ENCODE measurements at places on chromosomes 2 and 18.

GRCh38 chr2:53786352-53786704, 425 bp downstream of the ASB3 start:
- DNase-seq = peak; percentile 79
- peaks cover 10% of the 10 kb centered on the region for H3K36me3 ChIP-seq
- peak overlapping the region; percentile 97 for H3K4me3 ChIP-seq
- H3K27me3 ChIP-seq = no peaks in the 10 kb centered on the region

DNA sequence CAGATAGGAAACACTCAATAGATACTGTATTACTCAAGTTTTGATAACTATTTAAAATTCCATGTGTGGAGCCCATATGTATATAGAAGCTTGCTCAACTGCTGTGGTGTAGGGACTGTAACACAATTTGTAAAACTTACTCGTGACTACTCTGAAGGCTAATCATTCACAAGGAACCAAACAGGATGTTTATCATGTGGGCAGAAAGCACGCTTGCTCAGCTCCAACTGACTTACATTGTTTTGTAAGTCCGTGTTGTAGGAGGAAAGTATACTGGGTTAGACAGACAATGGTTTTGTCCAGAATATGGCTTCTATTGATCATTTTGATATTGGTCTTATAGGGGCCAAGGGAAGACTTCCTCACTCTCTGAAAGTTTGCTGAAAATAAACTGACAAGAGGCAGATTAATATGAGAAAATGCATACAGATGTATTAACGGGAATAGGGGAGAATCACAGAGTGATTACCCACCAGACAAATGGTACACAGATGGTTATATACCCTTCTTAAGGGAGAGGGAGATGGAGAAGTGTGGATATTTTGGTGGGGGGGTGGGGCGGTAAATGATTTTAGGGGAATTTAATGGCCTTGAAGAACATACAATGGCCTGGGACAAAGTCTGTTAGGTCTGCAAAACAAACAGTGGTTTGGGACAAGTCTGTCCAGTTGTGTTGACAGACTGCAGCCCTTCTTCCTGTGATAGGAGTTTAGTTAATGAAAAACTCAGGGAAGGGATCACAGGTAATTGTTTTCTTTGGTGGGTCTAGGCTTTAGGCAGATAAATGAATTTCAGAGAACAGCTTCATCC, 259.3 kb upstream of the SP5 start:
- no peak overlapping the region for H3K4me3 ChIP-seq
- peaks cover 2% of the 10 kb centered on the region for H3K27me3 ChIP-seq
- no peaks in the 10 kb centered on the region for H3K4me1 ChIP-seq
- DNase-seq = no peak
- no peak overlapping the region for H3K27ac ChIP-seq
- H3K36me3 ChIP-seq = no peaks in the 10 kb centered on the region

DNA sequence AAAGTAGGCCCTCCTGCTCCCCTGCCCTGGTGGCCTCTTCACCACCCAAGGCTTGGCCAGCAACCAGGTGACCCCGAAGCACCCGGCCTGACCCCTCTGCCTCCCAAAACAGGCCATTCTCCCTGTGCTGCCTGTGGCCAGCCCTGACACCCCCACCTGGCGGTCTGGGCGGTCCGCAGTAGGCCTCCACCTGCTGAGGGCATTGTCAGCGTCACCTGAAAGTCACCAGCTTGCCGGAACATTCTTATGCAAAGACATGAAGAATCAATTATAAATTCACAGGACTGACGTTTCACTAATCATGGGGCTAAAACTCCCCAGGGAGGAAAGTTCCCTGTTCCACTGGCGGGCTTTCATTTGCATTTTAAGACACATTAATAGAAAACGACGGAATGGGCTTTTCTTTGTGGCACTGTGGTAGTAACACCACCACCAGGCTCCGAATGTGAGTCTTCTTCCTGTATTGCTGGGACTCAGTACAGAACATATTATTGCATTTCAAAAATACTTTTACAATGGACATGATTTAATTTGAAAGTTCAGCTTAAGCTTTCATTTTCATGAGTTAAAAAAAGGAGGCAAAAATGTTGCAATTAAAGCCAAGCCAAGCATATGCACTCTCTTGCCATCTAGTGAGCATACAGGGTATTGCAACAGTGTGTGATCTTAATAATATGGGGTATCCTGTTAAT, 57.4 kb downstream of the ADI1 start:
- peaks cover 20% of the 10 kb centered on the region for H3K36me3 ChIP-seq
- H3K4me3 ChIP-seq = no peak overlapping the region
- H3K27ac ChIP-seq = no peak overlapping the region
- peak; percentile 84 for DNase-seq
- no peaks in the 10 kb centered on the region for H3K27me3 ChIP-seq

GRCh38 chr2:190888449-190888848, 7.8 kb downstream of the GLS start:
- H3K27me3 ChIP-seq = no peaks in the 10 kb centered on the region
- peaks cover 53% of the 10 kb centered on the region for H3K36me3 ChIP-seq
- H3K27ac ChIP-seq = no peak overlapping the region
- H3K4me3 ChIP-seq = peak overlapping the region; percentile 39
- H3K4me1 ChIP-seq = peaks cover 52% of the 10 kb centered on the region
- peak; percentile 47 for DNase-seq

DNA sequence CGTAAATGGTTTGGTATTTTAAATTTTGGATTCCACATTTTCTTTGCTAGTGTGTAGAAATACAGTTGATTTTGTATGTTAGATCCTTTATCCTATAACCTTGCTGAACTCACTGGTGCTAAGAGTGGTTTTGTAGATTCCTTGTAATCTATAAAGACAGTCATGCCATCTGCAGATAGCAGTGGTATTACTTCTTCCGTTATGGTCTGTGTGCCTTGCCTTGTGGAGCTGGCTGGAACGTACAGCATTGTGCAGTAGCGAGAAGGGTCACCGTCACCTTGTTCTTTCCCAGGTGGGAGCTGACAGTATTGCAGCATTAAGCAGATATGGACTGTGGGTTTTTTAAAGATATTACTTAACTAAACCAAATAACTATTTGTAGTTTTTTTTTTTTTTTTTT, 33.7 kb downstream of the ATP9B start:
- H3K27me3 ChIP-seq = no peaks in the 10 kb centered on the region
- H3K4me3 ChIP-seq = no peak overlapping the region
- DNase-seq = no peak
- H3K27ac ChIP-seq = no peak overlapping the region
- H3K4me1 ChIP-seq = peaks cover 9% of the 10 kb centered on the region

- no peak overlapping the region for H3K4me3 ChIP-seq
- no peaks in the 10 kb centered on the region for H3K36me3 ChIP-seq
- H3K4me1 ChIP-seq = no peaks in the 10 kb centered on the region
- H3K27ac ChIP-seq = no peak overlapping the region
- no peak for DNase-seq
Measured at GRCh38 chr2:20465716-20466394, 19.0 kb downstream of the RHOB start.

DNA sequence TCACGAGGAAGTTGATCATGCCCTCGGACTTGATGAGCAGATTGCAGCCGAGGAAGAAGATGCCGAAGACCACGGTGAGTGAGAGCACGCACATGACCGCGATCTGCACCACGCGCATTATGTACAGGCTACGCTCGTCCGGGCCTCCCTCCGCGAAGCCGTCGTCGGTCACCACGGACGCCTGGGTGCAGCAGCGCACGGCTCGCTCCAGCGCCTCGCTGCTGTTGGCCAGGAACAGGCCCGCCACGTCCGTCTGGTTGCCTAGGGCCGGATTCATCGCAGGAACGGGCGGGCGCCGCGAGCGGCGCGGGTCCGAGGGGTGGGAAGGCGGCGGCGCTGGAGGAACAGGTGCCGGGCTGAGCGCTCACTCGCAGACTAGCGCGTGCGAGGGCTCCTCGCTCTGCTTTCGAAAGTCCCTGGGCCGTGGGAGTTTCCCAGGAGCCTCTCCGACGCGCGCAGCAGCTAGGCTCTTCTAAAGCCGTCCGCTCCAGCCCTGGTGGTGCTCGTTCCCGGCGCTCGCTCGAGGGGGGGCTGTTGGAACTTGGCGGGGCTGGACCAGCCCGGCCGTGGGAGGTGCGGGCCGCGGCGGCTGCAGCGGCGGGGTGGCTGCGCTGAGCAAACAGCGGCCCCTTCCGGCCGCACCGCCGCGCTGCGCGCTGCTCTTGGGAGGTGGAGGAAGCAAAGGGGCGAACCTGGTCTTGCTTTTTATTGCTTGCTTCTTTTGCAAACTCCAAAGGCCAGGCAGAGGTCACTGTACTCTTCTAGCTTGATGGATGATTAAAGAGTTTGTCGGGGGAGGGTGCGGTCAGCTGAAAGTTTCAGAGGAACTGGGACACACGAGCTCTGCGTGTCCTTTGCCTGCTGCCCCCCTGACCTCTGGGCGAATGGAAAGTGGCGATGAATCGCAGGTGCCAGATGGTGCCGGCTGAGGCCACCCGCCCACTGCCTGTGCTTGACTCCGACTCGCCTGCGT, at the start of gene RPRM:
Gene RPRM, minus strand, starts transcription at position 474 of the 973 bp plus-strand sequence. Its CDS starts 197 bp downstream, at position 277.
- no peaks in the 10 kb centered on the region for H3K36me3 ChIP-seq
- H3K27ac ChIP-seq = peak within 1 kb of the TSS; percentile 19
- peak; percentile 89 for DNase-seq
- H3K4me3 ChIP-seq = peak within 1 kb of the TSS; percentile 56

DNA sequence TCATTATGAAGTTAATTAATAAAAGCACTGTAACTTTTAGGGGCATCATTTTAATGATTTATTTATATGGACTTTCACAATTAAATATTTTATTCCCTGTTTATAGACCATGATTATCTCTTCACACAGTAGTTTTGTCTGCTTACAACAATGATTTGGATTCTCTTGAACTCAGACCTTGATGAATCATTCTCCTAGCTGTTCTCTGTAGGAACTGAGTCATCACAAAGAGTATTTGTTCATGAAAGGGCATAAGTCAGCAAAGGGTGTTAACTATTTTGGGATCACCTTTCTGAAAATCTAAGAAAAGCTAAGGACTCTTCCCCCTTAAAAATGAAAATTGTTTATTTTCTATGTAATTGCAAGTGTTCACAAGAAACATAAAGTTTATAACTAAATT, 461.1 kb upstream of the UBE2E3 start:
- no peaks in the 10 kb centered on the region for H3K36me3 ChIP-seq
- no peaks in the 10 kb centered on the region for H3K27me3 ChIP-seq
- no peak overlapping the region for H3K4me3 ChIP-seq

GRCh38 chr18:12552879-12553242, 105.0 kb downstream of the SPIRE1 start:
- no peaks in the 10 kb centered on the region for H3K4me1 ChIP-seq
- no peaks in the 10 kb centered on the region for H3K36me3 ChIP-seq
- no peak for DNase-seq
- H3K27ac ChIP-seq = no peak overlapping the region
- peaks cover 5% of the 10 kb centered on the region for H3K27me3 ChIP-seq

DNA sequence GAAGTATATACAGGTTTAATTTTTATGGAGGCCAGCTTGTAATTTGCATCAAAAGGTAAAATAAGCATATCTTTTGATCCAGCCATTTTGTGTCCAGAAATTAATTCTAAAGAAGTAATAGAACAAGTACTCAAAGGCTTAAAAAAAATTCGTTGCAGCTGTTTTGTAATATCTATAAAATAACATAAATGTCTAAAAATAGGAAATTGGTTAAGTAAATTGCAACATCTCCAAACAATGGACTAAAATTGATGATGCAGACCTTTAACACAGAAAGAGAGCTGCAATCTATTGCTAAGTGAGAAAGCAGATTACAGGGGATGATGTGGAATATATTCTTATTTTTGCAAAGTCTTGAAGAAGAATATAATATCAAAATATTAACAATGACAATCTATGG, 19.4 kb downstream of the AAK1 start:
- H3K4me1 ChIP-seq = peaks cover 10% of the 10 kb centered on the region
- no peak overlapping the region for H3K4me3 ChIP-seq
- DNase-seq = no peak
- peaks cover 8% of the 10 kb centered on the region for H3K36me3 ChIP-seq
- no peak overlapping the region for H3K27ac ChIP-seq

DNA sequence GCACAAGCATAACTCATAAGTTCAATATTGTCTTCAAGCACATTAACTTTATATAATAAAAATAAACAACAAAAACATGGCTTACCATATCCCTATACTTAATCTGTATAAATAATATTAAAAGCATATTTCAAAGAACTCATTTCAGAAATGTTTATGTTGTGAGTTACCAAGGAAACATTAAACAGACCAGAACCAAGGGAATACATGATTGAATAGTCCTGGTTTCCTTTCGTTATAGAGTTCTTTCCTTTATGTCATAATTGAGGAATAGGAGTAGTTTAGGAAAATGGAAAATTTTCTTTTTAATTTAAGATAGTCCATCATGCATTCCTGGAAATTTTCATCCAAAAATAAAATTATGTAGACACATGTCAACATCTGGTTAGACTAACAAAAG, 343.0 kb downstream of the ERBB4 start:
- no peaks in the 10 kb centered on the region for H3K4me1 ChIP-seq
- H3K36me3 ChIP-seq = no peaks in the 10 kb centered on the region
- H3K4me3 ChIP-seq = no peak overlapping the region
- no peak overlapping the region for H3K27ac ChIP-seq

DNA sequence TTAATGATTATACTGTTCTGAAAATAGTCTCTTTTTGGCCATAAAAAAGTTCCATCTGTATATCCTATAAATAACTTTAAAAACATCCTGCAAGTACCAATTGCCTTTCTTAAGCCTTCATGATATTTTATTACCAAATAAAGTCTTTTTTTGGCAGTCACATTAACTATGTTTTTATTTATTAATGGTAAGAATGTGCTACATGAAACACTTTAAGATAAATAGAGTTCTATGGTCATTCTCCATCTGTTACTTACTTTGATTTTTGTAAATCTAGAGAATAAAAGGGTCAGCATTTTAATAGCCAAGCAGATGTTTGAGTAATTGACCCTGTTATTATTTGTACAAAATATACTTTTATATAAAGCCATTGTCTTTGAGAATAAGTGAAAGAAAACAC, 52.6 kb downstream of the LCLAT1 start:
- H3K27me3 ChIP-seq = no peaks in the 10 kb centered on the region
- H3K36me3 ChIP-seq = peaks cover 50% of the 10 kb centered on the region
- H3K4me1 ChIP-seq = peaks cover 28% of the 10 kb centered on the region
- H3K27ac ChIP-seq = no peak overlapping the region

DNA sequence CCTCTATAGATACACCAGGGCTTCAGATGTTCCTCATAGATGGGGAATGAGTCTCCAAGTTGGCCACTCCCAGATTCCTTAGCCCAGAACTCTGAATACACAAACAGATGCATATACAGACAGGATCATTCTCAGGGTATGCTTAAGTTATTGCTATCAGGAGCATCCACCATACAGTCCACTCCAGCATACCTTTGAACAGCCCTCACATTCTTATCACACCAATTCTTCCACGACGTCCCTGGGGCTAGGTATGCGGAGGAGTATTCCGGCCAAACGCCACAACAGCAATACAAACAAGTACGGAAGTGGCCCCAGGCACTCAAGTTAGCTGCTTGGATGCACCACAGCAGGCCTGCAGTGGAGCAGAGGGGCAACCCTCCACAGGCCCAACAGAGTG, 312.5 kb upstream of the CHAC2 start:
- no peaks in the 10 kb centered on the region for H3K36me3 ChIP-seq
- H3K27me3 ChIP-seq = no peaks in the 10 kb centered on the region
- no peak overlapping the region for H3K4me3 ChIP-seq
- no peaks in the 10 kb centered on the region for H3K4me1 ChIP-seq
- DNase-seq = no peak

Data from activated CD4-positive, alpha-beta T cell treated with anti-CD3 and anti-CD28 coated beads, Interleukin-2, amount 10 ng/mL, durations not matched to agents 24 days and 14 days (primary cell).